ENCODE measurements at places on chromosomes 13 and 19.

- no peak for DNase-seq
These were observed 172.9 kb upstream of the UBL3 start for GRCh38 chr13:30023196-30023895.

DNA sequence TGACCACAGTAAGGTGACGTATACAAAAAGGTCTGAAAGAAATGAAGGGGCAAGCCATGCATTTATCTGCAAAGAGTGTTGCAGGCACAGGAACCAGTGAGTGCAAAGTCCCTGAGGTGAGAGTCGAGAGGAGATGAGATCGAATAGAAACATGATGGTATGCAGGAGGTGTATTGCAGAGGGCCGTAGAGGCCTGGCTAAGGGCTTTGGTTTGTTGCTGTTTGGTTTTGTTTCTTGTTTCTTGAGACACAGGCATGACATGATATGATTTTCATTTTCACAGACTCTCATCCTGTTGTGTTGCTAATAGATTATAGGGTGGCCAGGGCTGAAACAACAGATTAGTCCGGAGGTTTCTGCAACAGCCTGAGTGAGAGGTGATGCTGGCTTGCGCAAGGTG lies 80.4 kb downstream of the HSPH1 start:
- no peak for DNase-seq

DNA sequence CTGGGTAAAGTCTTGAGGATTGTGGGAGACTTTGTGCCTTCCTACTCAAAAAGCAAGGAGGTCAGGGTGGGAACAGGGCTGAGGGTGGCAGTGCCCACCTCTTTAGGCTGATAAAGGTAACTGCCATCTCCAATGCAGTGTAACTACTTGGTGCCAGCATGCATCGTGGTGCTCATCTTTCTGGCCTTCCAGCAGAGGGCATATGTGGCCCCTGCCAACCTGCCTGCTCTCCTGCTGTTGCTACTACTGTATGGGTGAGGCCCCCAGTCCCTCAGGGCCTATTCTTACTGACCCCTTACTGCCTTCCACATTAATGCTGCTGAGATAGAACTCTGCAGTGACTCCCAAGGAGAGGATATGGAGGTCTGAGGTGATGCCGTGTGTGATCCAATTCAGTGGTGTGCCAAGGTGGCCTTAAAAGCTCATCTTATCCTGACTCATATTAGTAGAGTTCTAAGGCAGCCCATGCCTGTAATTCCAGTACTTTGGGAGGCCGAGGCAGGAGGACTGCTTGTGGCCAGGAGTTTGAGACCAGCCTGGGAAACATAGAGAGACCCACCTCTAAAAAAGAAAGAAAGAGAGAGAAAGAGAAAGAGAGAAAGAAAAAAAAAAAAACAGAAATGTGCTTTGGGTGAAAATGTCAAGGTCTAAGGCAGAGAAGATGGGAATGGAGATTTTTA lies 9.7 kb upstream of the ARHGAP45 start:
- DNase-seq: peak; percentile 55

DNA sequence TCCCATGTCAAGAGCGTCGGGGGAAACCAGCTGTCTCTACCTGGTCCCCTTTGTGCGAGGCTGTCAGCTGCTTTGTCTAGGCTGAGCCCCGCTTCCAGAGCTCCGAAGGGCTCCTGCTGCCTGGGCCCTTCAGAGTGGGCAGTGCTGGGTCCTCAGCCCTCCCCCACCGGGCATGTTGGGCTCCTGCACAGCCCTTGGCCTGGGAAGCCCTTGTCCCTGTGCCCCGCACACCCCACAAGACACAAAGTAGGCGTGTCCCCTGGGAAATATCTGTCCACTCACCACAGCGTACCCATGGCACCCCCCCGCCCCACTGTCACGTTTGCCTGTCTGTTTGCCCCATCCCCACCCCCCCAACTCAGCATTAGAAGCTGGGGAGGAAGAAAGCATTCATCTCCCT lies 39.6 kb upstream of the RANBP3 start:
- DNase-seq: no peak

- DNase-seq: no peak
These were observed 310.6 kb upstream of the TSHZ3 start for GRCh38 chr19:31659897-31660210.

GRCh38 chr19:17968362-17968761 lies 1.5 kb downstream of the KCNN1 start:
- DNase-seq: no peak

DNA sequence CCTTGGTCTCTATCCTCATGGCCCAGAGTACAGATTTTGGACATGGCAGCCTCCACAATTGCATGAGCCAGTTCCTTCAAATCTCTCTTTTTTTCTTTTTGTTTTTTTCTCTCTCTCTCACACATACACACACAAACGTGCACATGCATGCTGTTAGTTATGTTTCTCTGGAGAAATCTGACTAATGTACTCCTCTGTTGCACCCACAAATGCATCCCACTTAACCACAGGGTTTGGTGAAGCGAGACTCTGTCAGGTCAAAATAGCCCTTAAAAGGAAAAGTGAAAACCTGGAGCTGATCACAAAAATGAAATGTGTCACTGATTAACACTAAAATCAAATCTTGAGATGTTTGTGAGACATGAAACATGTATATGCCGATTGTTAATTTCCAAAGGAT lies 374.6 kb upstream of the ARGLU1 start:
- no peak for DNase-seq

- DNase-seq: no peak
These were observed 1.5 kb downstream of the MAST3 start for GRCh38 chr19:18098891-18099622.

DNA sequence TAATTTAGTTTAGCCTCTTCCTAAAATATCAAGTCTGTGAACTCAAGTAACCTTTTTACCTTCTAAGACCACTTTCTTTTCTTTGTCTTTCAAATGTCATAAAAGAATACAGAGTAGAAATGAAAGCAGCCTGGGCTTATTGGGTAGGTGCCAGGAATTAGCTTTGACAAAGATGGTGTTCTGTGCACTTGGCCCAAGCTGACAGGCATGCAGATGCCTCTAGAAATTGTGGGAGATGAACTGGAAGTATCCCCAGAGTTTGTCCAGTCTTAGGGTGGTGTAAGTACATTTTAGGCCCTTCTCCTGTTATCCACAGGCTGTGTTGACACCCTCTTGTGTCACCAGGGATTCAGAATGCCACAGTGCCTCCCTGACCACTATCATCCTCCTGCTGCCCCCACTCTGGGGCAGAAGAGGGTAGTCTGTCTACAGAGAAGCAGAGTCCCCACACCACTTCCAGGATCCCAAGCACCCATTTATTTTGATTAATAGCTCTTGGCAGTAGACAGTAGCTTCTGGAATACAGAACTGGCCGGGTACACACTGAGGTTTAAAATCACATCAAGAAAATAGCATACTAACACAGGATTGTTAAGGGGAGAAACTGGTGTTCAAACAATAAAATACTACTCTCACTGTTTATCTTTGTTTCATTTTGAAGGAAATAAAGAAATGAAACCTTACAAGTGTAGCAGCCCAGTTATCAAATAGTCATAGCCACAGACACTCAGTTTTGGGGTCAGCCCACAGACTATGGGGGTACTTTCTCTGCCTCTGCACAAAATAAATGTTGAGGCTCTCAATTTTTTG lies 343.2 kb downstream of the KCNRG start:
- no peak for DNase-seq

GRCh38 chr13:48138270-48138669 lies 43.4 kb upstream of the MED4 start:
- no peak for DNase-seq

- DNase-seq: peak; percentile 48
These were observed 48.8 kb upstream of the NPAS1 start for GRCh38 chr19:46970815-46971214.

DNA sequence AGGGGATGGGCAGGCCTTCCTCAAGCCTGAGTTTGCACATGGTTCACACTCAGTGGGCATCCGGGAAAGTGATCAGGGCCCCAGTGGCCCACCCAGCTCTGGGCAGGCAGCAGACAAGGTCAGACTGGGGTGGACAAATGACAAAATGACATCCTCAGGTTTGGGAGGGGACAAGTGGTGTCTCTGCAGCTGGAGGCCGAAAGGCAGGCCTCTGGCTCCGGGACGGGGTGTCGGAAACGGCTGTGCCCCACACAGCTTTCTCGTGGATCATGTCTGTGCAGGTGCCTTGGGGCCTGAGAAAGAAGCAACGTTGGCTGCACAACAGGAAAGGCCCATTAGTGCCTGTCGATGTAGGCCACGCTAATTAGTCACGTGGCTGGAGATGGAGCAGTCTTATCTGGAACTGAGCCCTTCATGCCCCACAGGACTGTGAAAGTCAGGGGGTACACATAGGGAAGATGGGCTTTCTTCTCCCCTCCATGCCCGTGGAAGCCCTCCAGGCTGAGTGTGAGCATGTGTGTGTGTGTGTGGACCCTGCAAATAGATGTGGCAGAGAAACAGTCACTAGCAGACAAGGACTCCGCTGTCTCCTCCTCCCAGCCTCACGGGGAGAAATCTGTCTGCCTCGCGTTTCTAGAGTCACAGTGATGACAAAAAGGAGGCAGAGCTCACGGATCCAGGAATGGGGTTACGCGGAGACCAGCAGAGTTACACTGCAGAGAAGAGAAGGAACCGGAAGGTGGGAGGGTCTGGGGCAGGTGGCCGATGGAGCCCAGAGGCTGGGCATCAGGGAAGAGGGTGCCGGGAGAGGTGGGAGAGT lies 44.2 kb downstream of the CHST8 start:
- DNase-seq: peak; percentile 26

- DNase-seq: no peak
These were observed 83.7 kb downstream of the MAB21L1 start for GRCh38 chr13:35392768-35393167.

DNA sequence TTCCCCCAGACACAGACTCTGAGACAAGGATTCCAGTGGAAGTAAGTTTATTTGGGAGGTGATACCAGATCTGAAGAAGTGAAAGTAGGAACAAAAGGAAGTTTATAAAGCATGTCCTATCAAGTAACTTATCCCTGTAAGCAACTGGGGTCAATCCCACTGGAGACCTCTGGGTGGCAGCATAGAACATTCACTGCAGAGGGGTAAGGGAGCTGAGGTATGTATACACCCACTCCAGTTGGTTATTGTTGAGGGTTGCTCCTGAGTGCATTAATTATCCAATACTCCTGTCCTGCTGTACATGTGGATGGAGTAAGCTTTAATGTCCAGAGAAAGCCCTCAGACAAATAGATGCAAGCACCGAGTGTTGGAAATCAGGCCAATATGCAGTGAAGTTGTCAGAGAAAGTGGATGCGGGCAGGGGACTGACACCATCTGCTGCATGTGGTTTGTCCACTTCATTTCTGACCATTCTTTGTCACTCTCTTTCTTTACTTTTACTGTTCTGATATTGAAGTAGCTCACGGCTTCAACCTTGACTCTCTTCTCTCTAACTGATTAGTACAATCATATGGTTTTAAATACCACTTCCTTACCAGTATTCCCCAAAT lies 46.7 kb downstream of the NOTCH3 start:
- no peak for DNase-seq

DNA sequence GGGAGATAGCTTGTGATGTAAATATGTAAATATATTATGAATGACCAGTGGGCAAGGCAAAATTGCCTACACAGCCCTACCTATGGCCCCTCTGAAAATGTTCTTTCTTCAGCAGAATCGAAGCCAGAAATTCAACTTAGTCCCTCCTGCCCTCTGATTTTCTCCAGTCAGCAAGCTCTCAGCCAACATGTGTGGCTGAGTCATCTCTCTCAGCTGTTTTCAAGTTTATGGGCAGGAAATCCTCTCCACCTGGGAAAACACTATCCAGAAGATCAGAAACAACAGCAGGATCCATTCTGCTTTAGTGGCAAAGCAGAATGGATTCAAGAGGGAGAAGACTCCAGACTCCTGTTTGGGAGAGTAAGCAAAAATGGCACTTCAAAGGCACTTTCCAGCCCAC lies 8.9 kb upstream of the ZNF527 start:
- no peak for DNase-seq

GRCh38 chr13:102399791-102400674 lies 1.8 kb downstream of the FGF14 start:
- peak; percentile 69 for DNase-seq

DNA sequence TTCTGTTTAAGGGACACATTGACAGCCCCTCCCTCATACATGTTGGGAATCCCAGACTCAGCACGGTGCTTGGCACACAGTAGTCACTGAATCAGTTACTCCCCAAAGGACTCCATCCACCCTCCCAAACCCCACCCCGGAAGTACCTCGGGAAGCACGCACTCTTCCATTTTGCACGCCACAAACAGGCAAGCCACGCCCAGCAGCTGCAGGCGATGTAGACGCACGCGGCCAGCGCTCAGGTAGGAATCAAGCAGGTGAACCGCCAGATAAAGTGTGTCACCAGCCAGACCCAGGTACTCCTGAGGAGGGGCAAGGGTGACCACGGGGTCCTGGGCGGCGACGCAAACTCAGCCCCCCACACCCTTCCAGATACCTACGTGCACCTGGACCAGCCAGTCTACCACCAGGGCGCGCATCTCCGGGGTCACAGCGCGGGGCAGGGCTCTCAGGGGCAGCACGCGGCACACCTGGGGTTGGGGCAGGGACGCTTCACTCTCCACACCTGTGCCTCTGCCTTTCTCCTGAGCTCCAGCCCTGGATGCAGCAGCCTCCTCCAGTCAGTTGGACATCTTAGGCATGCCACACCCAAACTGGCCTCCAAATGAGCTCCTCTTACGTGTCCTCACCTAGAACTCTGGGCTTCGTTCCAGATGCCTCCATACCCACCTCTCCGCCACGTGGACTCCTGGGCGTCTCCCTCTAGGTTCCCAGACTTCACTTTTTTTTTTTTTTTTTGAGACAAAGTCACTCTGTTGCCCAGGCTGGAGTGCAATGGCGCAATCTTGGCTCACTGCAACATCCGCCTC lies 1.9 kb downstream of the CCNP start:
- DNase-seq: no peak

DNA sequence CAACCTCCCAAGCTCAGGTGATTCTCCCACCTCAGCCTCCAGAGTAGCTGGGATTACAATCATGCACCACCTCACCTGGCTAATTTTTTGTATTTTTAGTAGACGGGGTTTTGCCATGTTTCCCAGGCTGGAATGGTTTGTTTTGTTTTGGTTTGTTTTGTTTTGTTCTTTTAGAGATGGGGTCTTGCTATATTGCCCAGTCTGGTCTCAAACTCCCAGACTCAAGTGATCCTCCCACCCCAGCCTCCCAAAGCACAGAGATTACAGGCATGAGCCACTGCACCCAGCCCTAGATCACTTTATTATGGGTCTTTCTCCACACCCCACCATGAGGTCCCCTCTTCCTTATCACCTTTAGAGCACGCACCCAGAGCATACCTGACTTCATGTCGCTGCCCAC lies 8.0 kb upstream of the KRTDAP start:
- no peak for DNase-seq
